ENCODE measurements at places on chromosomes 1 and 21.

GRCh38 chr1:158810311-158810710 lies 20.8 kb upstream of the MNDA start:
- no peak for DNase-seq

- DNase-seq: no peak
Observed at GRCh38 chr1:23868557-23869016, 497 bp upstream of the FUCA1 start.

- no peak for DNase-seq
Observed at GRCh38 chr1:212007178-212007577, 28.2 kb downstream of the INTS7 start.

DNA sequence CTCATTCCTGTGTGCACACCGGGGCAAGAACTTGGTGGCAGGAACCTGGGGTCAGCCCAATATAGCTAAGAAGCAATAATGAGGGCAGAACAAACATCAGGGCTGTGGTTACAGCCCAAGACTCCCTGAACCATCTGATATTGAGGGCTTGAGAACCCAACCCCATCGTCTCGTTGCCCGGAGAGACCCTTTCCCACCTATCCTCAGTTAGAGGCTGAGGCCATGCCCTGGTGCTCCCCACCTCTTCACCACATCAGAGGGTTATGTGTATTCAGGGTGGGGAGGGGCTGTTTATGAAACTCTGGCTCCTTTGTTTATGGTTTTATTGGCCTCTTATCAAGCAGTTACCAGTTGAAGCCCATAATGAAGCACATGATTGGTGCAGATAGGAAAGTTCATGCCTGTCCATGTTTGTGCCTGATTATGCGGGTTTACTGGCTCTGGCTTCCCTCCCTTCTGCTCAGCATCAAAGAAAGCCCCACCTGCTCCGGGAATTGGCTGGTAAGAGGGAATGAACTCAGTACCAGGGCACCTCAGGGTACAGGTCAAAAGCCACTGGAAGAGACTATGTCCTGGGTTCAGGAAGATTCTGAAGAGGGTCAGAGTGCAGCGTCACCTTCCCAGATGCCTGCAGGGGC lies 14.5 kb downstream of the NUAK2 start:
- DNase-seq: no peak

DNA sequence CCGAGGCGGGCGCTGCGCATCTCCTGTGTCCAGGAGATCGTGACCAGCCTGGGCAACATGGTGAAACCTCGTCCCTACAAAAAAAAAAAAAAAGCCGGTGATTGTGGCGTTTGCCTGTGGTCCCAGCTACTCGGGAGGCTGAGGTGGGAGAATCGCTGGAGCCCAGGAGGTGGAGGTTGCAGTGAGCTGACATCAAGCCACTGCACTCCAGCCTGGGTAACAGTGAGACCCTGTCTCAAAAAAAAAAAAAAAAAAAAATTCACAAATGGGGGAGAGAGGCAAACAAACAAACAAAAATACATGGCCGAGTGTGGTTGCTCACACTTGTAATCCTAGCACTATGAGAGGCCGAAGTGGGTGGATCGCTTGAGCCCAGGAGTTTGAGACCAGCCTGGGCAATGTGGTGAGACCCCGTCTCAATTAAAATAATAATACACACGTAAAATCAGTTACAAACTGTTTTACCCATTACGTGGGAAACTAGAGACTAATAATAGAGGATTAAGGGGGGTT lies 758 bp downstream of the TATDN3 start:
- no peak for DNase-seq

DNA sequence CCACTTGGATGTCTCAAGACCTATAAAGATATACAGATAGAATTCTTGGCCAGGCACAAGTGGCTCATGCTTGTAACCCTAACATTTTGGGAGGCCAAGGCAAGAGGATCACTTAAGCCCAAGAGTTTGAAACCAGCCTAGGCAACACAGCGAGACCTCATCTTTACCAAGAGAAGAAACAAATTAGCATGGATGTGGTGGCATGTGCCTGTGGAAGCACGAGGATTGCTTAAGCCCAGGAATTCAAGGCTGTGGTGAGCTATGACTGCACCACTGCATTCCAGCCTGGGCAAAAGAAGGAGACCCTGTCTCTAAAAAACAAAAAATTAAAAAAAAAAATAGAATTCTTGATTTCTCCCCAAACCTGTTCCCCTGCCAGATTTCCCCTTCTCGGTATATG lies 8.3 kb downstream of the ASAP3 start:
- DNase-seq: no peak

GRCh38 chr1:194280463-194280862 lies 1094.0 kb upstream of the B3GALT2 start:
- DNase-seq: no peak

GRCh38 chr1:177471244-177471643 lies 300.5 kb downstream of the BRINP2 start:
- DNase-seq: no peak

DNA sequence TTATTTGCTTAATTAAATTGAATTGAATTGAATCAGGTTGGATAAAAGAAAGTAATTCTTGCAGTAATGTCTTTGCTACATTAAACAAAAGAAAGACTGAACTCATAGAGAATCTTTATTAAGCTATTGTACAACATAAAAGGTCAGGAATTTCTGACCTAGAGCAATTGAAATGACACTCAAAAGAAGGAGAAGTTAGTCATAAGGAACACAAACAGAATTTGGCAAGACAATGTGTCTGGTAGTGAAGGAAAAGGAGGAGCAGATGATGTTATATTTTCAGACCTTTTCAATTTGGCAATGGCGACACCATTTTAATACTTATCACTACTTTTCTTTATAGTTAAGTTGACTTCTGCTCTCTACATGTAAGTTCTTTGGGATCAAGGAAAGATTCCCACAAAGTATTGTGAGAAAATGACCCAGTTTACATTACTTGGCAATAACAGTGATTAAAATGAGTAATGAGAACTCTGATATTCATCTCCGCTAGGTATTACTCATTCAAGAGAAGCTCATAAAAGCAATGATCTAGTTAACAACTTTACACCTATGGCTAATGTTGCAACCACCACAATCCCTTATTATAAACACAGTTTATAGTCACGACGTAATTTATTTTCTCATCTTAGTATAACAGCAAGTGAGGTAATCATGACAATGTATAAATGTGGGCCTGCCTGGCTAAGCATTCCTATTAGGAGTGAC lies 14.7 kb upstream of the KRTAP21-1 start:
- DNase-seq: no peak

- DNase-seq: no peak
Observed at GRCh38 chr1:205373022-205373797, 16.5 kb upstream of the KLHDC8A start.

Measured in activated naive CD4-positive, alpha-beta T cell treated with anti-CD3 and anti-CD28 coated beads, Interleukin-2, amount 50 U/mL, for 16 hours (primary cell).